ENCODE measurements at places on chromosomes 6 and 20.

- no peak for DNase-seq
These were observed 96.7 kb upstream of the BMP5 start for GRCh38 chr6:55972091-55972490.

- DNase-seq, result no peak
These were observed 32.7 kb upstream of the FAM83B start for GRCh38 chr6:54813892-54814291.

GRCh38 chr20:12317433-12317832 lies 399.7 kb downstream of the BTBD3 start:
- no peak for DNase-seq

GRCh38 chr6:10531503-10531902 lies 10.4 kb downstream of the GCNT2 start:
- no peak for DNase-seq

DNA sequence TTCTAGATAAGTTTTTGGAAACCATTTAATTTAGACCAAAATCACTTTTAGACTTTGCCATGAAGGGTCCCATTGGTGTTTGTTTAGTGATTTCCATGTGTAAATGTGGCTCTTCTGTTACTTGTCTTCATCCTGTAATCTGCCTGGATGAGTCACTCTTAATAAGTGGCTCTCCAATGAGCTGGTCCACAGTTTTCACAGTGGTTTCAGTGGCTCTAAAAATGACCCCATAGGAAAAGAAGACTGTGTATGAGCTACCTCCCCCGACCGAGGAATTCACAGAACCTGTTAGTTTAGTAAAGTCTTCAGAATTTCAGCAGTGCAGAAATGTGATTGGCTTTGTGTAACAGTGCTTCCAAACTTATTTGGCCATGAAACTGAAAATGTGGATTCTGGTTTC lies 492.0 kb upstream of the MARCKS start:
- DNase-seq, result no peak

- DNase-seq, result no peak
These were observed 24.1 kb downstream of the ALDH8A1 start for GRCh38 chr6:134925800-134926199.

DNA sequence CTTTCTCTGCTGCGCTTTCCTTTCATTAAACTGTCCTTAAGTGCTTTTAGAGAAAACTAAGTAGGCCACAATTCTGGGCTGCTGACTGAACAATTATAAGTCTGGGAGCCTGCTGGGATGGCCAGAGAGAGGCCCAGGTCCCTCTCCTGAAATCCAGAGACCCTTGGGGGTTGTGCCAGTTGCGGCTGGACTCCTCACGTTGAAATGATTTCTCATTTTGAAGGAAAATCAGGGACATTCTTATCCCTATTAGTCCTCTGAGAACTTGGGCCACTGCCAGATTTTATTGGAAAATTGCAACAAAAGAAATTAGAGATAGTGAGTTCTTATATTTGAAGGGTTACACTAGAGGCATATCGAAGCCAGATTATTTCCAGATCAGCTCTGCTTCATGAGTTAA lies 145.1 kb downstream of the CLIC5 start:
- no peak for DNase-seq

- no peak for DNase-seq
These were observed 97.3 kb downstream of the BMP2 start for GRCh38 chr20:6864740-6865139.

DNA sequence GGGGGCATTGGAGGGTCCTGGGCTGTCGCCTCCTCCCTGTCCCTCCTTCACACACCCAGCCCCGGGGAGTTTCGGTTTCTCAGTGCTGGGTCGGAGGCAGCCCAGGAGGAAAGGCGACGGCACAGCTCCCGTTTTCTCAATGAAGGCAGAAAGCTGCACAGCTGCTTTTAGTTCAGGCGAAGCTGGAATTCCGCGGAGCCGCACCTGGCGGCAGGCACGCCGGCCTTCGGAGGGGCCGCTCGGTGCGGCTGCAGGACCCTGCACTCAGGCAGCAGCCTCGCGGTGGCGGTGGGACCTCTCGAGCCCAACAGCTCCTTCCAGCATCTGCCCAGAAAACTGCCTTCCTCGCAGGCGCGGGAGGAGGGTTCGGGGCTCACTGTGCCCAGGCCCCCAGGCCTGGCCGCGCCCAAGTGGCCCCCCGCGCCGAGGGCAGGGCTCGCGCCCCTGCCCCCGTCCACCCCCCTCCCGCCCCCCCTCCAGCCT lies 4.6 kb downstream of the FOXQ1 start:
- no peak for DNase-seq

DNA sequence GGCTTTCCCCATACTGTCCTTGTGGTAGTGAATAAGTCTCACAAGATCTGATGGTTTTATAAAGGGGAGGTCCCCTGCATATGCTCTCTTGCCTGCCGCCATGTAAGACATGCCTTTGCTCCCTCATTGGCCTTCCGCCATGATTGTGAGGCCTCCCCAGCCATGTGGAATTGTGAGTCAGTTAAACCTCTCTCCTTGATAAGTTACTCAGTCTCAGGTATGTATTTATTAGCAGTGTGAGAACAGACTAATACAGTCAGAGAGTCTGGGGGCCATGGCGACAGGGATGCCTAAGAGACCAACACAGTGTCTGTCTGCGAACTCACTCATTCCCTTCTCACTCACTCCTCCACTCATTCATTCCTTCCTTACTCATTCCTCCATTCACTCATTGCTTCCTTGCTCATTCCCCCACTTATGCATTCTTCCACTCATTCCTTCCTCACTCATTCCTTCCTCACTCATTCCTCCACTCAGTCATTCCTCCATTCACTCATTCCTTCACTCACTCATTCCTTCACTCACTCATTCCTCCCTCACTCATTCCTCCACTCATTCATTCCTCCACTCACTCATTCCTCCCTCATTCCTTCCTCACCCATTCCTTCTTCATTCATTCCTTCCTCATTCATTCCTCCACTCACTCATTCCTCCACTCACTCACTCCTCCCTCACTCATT lies 137.5 kb upstream of the AGPAT4 start:
- DNase-seq, result no peak

DNA sequence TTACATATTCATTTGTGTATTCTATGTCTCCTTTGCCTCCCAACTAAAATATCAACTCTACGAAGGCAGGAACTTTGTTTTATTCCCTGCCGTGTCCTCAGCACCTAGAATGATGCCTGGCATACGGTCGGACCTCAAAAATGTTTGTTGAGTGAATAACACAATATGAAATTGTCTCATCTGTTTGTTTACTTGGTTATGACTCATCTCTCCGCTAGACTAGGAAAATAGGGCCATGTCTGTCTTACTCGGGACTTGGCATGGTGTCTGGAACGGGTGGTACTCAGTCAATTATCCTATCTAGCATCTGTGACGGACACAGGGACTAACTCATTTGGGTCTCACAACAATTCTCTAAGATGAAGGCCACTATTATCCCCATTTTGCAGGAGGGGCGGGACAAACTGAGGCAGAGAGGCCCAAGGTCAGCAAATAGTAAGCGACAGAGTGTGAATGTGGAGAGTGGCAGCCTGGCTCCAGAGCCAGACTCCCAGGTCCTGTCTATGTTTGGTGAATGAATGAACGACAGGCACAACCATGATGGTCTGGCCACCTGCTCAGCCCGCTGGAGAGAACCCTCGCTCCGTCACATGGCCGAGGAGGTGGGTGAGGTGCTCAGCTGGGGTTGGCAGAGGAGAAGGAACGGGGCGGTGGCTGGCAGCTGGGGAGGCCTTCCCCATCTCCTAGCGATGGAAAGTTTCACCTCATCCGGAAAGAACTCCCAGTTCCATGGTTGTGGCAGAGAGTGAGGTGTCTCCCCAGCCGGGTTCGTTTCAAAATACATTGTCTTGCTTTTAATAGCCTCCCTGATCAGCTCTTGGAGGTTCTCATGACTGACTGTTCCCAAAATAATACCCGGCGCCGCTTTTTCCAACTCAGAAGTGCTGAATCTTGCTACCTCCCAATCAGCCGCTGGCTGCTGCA lies 27.6 kb upstream of the NFATC2 start:
- no peak for DNase-seq

DNA sequence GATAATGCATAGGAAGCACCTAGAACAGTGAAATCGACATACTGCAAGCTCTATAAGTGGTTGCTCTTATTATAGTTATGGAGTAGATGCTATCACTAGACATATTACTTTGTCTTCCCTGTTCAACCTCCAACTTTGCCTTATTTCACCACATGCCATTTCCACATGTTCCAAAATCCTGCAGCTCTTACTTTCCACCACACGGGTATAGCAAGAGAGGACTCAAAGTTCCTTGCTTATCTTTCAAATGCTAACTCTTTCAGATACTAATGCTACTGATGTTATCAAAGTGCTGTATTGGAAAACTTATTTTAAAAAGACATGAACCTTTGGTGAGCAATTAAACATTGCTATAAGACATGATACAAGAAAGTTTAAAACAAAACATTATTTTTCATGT lies 1130.1 kb downstream of the HACE1 start:
- DNase-seq, result no peak

- no peak for DNase-seq
These were observed 450.1 kb downstream of the COL12A1 start for GRCh38 chr6:74755778-74756177.

GRCh38 chr20:63915471-63915870 lies 20.5 kb downstream of the DNAJC5 start:
- DNase-seq, result peak; percentile 54

DNA sequence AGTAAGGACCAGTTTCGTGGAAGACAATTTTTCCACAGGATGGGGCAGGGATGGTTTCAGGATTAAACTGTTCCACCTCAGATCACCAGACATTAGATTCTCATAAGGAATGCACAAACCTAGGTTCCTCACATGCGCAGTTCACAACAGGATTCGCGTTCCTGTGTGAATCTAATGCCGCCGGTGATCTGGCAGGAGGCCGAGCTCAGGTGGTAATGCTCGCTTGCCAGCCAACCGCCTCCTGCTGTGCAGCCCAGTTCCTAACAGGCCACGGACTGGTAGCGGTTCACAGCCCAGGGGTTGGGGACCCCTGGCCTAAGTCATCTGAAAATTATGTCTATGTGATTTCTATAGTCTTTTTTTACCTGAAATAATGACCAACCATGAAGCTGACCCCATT lies 217.5 kb downstream of the TMEM200A start:
- no peak for DNase-seq

DNA sequence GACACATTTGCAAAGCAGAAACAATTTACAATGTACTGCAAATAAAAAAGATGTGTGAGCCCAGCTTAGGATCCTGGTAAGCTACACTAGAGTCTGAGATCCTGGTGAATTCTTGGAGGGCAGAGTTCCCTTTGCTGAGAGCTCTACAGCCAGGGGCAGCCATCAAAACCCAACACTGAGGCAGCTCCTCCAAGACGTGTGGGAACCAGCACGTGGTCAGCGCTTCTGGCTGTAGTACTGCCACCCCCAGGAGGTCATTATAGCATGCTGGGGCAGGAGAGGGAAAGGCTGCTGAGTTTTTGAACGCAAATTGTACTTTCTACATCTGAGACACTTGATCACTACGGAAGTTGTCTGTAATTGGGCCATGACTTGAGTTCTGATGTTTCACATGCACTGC lies 131.5 kb downstream of the INSM1 start:
- no peak for DNase-seq

DNA sequence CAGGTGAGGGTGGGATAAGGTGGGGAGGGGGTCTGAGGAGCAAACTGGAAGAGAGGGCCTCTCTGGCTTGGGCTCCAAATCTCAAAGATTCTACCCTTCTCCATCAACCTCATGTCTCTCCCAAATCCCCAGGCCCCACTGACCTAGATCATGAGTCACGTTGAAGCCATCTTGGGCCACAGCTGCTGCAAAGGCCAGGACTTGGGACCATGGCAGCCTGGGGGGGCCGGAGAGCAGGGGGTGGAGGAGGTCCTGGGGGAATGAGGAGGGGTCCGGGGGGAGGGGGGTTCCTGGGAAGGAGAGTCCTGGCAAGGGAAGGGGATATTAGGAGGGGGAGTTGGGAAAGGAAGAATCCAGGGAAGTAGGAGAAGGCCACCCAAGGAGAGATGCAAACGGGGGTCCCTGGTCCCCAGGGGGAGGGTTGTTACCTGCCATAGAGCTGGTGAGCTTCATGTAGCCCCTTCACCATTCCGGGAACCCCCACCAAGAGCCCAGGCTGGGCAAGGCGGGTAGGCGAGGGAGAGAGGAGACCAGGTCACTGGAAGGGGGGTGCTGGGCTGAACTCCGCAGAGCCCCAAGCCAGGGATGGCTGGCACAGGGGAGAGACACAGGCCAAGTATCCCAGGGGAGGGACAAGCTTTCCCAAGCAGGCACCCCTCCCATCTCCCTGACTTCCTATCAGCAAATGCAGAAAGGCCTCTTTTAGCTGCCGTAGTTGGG lies 12.7 kb downstream of the GGT7 start:
- DNase-seq, result no peak

DNA sequence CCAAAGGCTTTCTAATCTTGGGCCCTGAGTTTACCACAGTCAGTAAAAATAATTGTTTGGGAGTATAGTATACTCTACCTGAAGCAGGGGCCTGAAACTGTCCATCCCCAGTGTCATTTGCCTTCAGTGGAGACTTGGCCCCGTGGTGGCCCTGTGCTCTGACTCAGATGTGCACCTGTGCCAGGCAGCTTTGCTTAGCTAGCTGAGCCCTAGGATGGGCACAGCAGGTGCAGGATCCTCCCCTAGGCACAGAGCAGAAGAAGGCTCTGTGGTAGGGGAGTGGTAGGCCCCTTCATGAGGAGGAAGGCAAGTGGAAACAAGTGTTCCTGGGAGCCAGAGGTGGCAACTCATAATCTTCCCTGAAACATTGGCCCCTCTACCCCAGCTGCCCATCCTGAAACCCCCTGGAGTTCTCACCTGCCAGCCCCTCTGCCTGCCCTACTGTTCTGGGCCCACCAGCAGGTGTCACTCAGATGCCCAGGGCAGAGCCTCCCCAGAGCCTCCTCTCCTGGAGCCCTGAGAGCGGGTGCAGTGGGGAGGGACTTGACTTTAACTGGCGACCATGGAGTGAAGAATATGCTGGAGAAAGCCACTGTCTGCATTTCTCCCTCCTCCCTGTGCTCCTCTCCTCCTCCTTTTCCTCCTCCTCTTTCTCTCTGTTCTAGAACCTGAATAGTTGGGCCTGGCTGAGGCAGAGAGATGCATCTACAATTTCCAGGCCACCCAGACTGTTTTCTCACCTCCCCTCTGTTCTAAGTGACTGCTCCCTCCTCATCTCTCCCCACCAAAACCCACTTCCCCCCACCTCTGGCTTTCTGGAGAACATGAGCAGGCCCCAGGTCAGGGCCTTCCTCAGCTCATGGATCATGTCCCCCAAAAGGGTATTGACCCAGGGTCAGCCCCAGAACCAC lies 2.9 kb downstream of the CPNE5 start:
- no peak for DNase-seq
